ENCODE measurements at places on chromosomes 1 and 21. TPM values are rescaled to one million over a fixed set of nuclear protein-coding genes. Genes with fewer than 3 reads are reported as not detected.

The SLC6A17 gene
- 0.04 TPM for polyA plus RNA-seq

GRCh38 chr1:160685266-160685665 is 26.4 kb downstream of the CD48 start:
- no peak for DNase-seq

DNA sequence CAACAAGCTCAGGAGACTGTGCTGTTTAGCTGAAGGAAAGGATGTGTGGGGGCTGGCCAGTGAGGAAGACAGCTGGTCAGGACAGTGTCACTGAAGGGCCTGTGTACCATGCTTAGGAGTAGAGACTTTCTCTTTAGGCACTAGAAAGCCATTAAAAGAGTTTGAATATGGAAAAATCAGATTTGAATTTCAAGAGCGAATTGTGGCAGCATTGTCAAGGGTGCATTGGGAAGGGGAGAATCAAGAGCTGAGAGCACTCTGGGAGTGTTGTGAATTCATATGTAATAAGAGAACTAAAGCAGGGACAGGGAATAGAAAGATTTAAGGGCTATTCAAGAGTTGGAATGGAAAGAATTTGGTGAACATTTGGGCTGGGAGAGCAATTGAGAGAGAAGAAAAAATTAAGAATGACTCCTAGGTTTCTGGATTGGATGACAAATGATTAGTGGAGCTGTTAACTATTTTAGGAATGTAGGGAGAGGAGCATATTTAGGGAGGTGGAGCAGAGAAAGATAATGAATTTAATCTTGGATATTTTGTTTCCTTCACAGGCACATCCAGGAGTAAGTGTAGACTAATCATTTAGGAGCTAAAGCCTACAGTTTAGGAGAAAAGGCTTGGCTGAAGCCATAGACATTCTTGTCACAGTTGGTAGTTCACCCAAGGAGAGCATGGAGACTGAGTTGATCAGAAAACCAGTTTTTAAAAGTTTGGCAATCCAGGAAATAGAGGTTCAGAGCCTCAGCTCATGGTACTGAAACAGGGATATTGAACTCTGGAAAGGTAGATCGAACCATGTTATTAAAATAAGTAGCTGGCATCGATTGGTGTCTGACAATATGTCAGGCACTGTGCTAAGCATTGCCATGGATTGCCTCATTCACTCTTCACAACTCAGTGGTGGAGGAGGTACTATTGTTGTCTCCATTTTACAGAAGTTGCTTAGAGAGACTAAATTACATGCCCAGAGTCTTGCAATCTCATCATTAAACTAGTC is 23.1 kb upstream of the TOR3A start:
- DNase-seq: no peak

- DNase-seq: no peak
These were observed 412.4 kb downstream of the DISC1 start for GRCh38 chr1:232038706-232039677.

DNA sequence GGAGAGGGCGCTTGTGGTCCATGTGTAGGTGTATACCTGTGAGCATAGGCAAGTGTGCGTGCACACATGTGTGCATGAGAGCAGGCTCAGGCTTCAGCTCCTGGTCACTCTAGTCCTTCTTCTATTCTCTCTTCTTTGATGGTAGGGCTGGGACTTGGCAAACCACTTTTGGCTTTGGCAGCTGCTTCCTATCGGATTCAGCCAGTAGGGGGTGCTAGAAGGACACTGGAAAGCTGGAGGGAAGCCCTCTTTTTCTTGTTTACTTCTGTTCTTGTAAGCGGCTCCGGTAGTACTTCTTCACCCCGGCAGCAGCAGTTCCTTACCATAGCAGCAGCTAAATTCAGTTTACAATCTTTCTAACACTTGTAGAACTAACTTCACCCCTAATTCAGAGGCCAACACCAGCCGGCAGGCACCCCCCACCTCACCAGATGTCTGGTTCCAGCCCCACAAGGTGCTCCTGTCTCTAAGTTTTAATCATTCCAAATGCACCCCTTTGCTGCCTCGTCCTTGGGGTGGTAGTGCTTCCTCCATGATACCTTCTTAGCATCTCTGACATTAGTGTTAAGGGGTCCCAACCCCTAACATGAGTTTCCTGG is 25.1 kb downstream of the NENF start:
- DNase-seq: no peak

The IPO13 gene
- 20.3 TPM for polyA plus RNA-seq

DNA sequence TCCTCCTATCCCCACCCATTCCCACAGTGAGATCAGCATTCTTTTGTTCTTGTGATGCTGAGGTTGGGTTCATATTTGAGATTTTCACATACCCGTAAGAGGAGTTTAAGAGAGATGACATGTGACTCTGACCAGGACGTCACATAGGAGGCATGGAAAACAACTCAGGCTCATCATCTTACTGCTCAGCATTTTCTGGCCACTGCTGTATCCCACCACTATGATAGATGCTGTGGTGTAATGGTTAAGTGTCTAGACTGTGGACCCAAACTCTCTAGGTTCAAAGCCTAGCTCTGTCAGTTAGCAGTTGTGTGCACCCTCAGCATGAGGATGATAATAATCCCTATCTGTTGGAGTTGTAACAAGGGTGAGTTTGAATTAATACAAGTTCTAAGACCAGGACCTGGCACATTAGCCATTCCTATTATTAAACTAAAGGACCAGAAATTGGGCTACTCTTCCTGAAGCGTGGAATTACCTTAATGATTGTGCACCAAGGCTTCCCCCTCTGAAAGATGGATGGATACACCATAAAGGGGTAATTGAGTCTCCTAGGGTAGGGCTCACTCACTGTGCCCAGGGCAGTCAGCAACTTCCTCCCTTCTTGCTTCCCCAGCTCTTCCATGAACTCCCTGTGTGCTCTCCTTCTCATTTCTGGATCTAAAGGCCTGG is 40.9 kb downstream of the LGR6 start:
- DNase-seq: no peak

DNA sequence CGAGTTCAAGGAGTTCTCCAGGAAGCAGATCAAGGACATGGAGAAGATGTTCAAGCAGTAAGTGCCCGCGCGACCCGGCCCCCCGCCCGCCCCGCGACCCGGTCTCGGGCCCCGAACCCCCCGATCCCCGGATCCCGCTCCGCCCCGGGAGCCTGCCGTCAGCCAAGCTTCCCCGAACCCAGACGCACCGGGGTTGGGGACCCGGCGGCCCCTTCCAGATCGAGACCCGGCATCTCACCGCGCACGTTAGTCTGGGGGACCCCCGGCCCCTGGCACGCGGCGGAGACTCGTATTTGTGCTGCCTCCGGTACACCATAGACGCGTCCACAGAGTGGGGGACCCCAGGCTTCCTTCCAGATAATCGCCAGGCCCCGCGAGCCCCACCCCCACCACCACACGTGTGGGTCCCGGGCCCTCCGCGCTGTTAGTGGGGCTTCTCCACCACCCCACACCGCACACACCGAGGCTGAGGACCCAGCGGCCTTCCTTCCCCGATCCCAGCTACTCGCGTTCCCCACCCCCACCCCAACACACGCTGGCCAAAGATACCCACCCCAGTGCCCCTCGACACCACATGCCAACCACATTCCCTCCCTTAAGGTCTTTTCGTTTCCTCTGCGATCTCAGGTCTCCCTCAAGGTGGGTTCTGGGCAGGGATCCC is 665 bp downstream of the EFHD2 start:
- no peak for DNase-seq

- no peak for DNase-seq
These were observed 62.0 kb upstream of the HOOK1 start for GRCh38 chr1:59752556-59753414.

- DNase-seq: peak; percentile 71
These were observed 179.3 kb downstream of the ZC3H11B start for GRCh38 chr1:219433496-219434131.

GRCh38 chr1:9473032-9473807 is 66.0 kb upstream of the SLC25A33 start:
- DNase-seq: no peak

DNA sequence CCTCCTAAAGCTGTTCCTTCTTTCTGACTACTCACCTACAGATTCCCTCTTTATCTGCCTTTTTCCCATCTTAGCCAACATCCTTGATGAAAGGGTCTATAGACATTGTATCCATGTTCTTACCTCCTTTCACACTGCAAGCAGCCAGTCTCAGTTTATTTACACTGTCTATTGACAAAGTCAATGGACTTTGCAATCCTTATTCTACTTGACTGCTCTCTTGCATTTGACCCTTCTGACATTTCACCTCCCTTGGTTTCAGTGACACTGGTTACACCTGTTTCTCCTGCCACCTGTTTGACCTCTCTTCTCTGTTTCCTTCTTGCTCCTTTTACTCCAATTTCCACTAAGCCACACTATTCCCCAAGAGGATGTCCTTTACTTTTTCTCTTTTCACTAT is 224.0 kb upstream of the SNX7 start:
- DNase-seq: no peak

- no peak for DNase-seq
These were observed 921 bp downstream of the SMPDL3B start for GRCh38 chr1:27935721-27936120.
